H1 (cell line): ENCODE measurements at places on chromosomes 4 and X.
A peak's percentile ranks its signal among the peaks of the same experiment; 100 is the strongest.

DNA sequence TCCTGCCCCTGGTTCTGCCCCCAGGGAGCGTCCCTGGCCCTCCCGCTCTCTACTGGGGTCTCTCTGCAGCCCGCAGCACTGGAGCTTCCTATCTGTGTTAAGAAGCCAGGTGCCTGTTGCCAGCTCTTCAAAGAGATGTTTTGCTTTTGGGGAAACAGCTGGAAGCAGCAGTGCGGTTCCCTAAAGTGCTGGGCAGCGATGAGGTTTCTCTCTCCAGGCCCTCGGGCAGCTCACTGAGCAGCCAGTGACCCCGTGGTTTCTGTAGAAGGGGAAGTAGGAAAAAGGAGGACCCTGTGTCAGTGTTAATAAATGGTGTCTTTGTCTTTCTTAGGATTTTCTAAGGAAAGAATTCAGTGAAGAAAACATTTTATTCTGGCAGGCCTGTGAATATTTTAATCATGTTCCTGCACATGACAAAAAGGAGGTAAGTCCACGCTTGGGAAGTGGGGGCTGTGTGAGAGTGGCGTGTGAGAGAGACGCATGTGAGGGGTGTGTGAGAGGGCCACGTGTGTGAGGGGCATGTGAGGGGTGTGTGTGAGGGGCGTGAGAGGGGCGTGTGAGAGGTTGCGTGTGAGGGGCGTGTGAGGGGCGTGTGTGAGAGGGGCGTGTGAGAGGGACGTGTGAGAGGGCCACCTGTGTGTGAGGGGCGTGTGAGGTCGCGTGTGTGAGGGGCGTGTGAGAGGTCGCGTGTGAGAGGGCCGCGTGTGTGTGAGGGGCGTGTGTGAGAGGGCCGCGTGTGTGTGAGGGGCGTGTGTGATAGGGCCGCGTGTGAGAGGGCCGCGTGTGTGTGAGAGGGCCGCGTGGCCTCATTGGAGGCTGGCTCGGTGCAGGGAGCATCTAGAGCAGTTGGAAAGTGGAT, 27.1 kb upstream of the HGFAC start:
- no peak overlapping the region for H3K4me3 ChIP-seq
- H3K27me3 ChIP-seq: no peaks in the 10 kb centered on the region
- no peak for DNase-seq
- no peaks in the 10 kb centered on the region; the same call in 1 of the 2 replicates for H3K36me3 ChIP-seq
- no peak overlapping the region for H3K27ac ChIP-seq

DNA sequence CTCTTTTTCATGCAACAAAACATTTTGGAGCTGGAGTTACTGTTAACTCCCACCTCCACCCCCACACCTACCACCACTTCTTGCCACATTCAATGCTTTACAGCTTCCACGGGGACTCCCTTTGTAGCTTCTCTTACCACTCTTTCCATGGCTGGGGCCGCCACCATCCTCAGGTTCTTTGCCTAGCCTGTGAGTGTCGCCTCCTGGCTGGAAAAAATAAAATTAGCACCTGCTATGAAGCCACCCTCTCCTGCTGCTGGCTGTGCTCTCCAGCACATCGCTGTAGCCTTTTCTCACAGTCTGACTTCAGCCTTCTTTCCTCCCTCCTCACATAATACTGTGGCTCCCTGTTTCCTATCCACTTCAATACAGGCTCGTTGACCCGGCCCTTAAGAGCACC, 114.4 kb downstream of the FRAS1 start:
- H3K27ac ChIP-seq: no peak overlapping the region
- peaks cover 3% of the 10 kb centered on the region; the same call in 1 of the 2 replicates for H3K4me1 ChIP-seq

GRCh38 chrX:71174795-71175194, 30.2 kb downstream of the NLGN3 start:
- H3K4me1 ChIP-seq: peaks cover 2% of the 10 kb centered on the region; the same call in 1 of the 2 replicates
- DNase-seq: no peak
- H3K4me3 ChIP-seq: no peak overlapping the region
- no peak overlapping the region for H3K27ac ChIP-seq
- no peaks in the 10 kb centered on the region for H3K27me3 ChIP-seq
- no peaks in the 10 kb centered on the region for H3K36me3 ChIP-seq

DNA sequence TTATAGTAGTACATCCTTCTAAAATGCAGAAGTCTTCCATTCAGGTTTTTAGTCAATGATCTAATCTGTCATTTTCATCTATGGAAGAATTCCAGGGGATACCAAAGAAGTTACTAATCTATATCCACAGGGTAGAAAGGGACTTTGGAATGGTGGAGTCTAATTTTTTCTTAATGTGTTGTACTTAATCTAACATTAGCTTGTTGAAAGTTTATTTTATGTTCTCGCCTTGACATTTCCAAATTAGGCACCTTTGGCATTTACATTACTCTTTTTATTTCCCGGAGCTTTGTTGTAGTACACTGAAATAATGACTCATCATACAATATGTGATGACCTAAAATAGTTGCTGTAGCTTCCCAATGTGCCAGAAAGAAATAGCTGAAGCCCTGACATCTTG, 91.5 kb downstream of the HTR2C start:
- no peak for DNase-seq
- H3K4me3 ChIP-seq: no peak overlapping the region
- H3K36me3 ChIP-seq: no peaks in the 10 kb centered on the region

DNA sequence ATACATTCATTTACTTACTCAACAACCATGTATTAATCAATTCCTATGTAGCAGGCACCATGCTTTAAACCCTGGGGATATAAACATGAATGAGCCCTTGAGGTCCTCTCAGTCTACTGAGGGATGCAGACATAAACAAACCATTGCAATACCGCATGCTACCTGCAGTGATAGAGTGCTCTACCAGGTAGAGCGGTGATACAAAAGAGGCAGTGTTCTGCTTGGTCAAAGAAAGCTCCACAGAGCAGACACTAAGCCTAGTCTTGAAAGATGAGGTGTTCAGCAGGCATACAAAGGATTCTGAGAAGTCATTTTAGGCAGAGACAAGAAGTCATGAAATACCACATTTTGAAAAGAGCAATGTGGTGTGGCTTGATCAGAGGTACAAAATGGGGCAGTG, 26.9 kb upstream of the AMOT start:
- H3K27me3 ChIP-seq: no peaks in the 10 kb centered on the region
- H3K27ac ChIP-seq: no peak overlapping the region
- H3K4me1 ChIP-seq: no peaks in the 10 kb centered on the region
- H3K36me3 ChIP-seq: no peaks in the 10 kb centered on the region
- no peak for DNase-seq

GRCh38 chrX:109911046-109911445, 91.9 kb upstream of the TMEM164 start:
- H3K36me3 ChIP-seq: no peaks in the 10 kb centered on the region
- no peak for DNase-seq
- H3K27me3 ChIP-seq: no peaks in the 10 kb centered on the region

DNA sequence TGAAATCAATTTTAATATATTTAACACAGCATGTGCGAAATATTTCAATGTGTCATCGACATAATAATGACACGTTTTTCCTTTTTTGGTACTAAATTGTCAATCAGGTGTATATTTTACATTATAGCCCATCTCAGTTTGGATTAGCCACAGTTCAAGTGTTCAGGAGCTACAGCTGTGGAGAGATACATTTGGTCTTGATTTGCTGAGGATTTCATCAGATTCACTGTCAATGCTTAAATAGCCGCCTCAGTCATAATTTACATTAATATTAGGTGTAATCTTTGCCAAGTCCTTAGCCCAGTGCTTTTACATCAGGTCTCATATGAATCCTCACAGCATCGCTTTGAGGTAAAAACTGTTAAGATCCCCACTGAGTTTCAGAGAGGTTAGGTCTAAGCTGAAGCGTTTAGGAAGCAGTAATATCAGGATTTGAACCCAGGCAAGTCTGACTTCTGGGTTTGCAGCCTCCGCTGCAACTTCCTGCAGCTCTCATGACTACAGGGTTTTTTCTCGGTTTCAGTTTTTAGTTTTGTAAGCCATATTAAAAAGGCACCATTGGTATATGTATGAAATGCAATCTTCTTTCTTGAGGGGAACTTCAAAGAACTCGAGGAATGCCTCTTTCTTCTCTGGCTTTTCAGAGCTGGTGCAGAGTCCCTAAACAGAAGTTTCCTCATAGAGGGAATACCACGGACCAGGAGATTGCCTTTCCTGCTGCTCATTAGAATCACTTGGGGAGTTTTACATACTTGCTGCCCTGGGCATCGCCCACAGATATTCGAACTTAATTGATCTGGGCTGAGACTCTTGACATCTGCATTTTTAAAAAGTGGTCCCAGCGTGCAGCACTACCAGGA, 6.4 kb downstream of the MTM1 start:
- DNase-seq: no peak
- no peak overlapping the region for H3K4me3 ChIP-seq
- no peaks in the 10 kb centered on the region for H3K27me3 ChIP-seq
- peaks cover 14% of the 10 kb centered on the region for H3K4me1 ChIP-seq
- H3K36me3 ChIP-seq: no peaks in the 10 kb centered on the region
- no peak overlapping the region for H3K27ac ChIP-seq

GRCh38 chr4:5452156-5452555, 256.2 kb downstream of the EVC2 start:
- no peak overlapping the region for H3K4me3 ChIP-seq
- DNase-seq: no peak
- no peaks in the 10 kb centered on the region for H3K4me1 ChIP-seq
- no peak overlapping the region for H3K27ac ChIP-seq
- H3K27me3 ChIP-seq: no peaks in the 10 kb centered on the region

- DNase-seq: no peak
- no peaks in the 10 kb centered on the region for H3K36me3 ChIP-seq
- no peak overlapping the region for H3K4me3 ChIP-seq
- no peaks in the 10 kb centered on the region for H3K4me1 ChIP-seq
Measured at GRCh38 chrX:119512146-119512800, 44.0 kb downstream of the SLC25A5 start.

DNA sequence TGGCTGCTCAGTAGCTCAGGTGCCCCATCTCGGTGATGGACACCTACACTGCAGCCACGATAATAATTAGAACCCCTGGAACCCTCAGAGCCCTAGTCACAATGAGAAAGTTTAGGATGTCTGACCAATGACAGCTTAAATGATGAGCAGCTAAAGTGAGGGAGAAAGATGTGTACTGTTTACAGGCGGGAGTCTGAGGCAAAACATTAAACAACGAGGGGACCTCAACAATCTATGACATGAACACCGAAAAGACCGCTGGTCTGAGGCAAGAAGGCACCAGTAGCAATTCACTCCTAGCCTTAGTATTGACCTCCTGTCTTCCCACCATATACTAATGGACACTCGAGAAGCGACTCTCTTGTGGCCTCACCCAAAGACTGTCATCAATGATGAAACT, 369.5 kb upstream of the SMIM31 start:
- H3K4me3 ChIP-seq: peak overlapping the region; percentile 79; the same call in 1 of the 2 replicates
- no peak overlapping the region for H3K27ac ChIP-seq
- DNase-seq: no peak

- DNase-seq: no peak
- H3K4me1 ChIP-seq: no peaks in the 10 kb centered on the region
- no peak overlapping the region for H3K27ac ChIP-seq
- H3K4me3 ChIP-seq: no peak overlapping the region
- no peaks in the 10 kb centered on the region for H3K27me3 ChIP-seq
- no peaks in the 10 kb centered on the region for H3K36me3 ChIP-seq
Measured at GRCh38 chr4:30256116-30256832, 463.9 kb upstream of the PCDH7 start.

- DNase-seq: no peak
- H3K4me1 ChIP-seq: no peaks in the 10 kb centered on the region
- H3K36me3 ChIP-seq: no peaks in the 10 kb centered on the region
- H3K4me3 ChIP-seq: no peak overlapping the region
- no peak overlapping the region for H3K27ac ChIP-seq
- no peaks in the 10 kb centered on the region for H3K27me3 ChIP-seq
Measured at GRCh38 chrX:136754651-136755050, 26.1 kb downstream of the ARHGEF6 start.

- DNase-seq: no peak
- H3K4me1 ChIP-seq: peaks cover 1% of the 10 kb centered on the region; the same call in 1 of the 2 replicates
- peak overlapping the region; percentile 58 for H3K4me3 ChIP-seq
- H3K27ac ChIP-seq: 0 out of 2 replicates have a peak overlapping the region, but pooled peaks have one; percentile 63
- no peaks in the 10 kb centered on the region for H3K27me3 ChIP-seq
Measured at GRCh38 chrX:136250191-136251040, 784 bp downstream of the MAP7D3 start.

DNA sequence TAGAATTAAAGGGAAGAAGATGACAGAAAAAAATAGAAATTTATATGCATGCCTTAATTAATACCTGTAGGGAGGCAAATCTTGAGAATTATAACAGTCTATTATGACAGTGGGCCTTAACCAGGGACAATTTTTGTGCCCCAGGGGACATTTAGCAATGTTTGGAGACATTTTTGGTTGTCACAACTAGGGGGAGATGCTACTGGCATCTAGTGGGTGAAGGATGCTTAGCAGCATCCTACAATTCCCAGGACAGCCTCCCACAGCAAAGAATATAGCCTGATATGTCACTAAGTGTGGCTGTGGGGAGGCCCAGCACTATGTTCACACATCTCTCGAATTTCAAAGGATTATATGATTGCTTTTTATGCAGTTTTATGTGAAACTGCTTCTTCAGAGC, 10.5 kb downstream of the GPR82 start:
- no peak for DNase-seq
- no peaks in the 10 kb centered on the region for H3K36me3 ChIP-seq
- H3K4me1 ChIP-seq: no peaks in the 10 kb centered on the region
- H3K27ac ChIP-seq: no peak overlapping the region

- peaks cover 55% of the 10 kb centered on the region for H3K36me3 ChIP-seq
- peaks cover 3% of the 10 kb centered on the region; the same call in 1 of the 2 replicates for H3K4me1 ChIP-seq
- H3K4me3 ChIP-seq: no peak overlapping the region
- H3K27ac ChIP-seq: no peak overlapping the region
Measured at GRCh38 chrX:1430451-1430850, 22.3 kb downstream of the ASMTL start.

GRCh38 chr4:105389167-105389566, 84.7 kb downstream of the PPA2 start:
- H3K4me3 ChIP-seq: no peak overlapping the region
- no peaks in the 10 kb centered on the region for H3K36me3 ChIP-seq
- H3K4me1 ChIP-seq: no peaks in the 10 kb centered on the region
- no peak for DNase-seq
- no peaks in the 10 kb centered on the region for H3K27me3 ChIP-seq

GRCh38 chrX:22433292-22434070, 160.8 kb downstream of the CBLL2 start:
- no peaks in the 10 kb centered on the region for H3K36me3 ChIP-seq
- no peak overlapping the region for H3K4me3 ChIP-seq
- H3K4me1 ChIP-seq: no peaks in the 10 kb centered on the region
- no peak overlapping the region for H3K27ac ChIP-seq
- DNase-seq: no peak

DNA sequence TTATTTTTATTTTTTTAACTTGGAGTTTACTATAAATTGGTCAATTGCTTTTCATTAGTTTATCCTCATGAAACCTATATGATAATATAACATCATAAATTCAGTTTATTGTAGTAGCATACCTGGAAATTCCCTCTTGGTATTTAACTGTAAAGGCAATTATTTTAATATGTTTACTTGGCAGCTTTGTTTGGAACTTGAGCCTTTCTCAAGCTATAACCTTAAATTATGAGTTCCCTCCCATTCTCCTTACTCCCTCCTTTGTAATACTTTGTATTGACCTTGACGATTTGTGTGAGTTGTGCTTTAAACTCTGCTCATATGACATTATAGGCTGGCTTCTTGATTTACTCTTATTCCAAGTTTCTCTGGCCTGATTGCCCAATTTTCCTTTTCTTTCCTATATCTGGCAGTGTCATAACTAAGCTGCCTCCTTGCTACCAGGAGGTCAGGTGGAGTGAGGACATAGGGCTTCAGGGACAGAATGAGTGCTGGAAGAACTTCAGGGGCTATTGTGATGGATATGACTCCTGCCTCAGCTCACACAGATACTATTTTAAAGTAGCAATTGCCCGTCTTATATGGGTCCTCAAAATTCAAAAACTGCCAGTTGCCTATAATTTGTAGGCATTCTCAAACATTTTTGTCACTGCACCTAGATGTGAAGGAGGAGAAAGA, 77.7 kb downstream of the RAP1GDS1 start:
- H3K4me3 ChIP-seq: no peak overlapping the region
- H3K27me3 ChIP-seq: no peaks in the 10 kb centered on the region
- DNase-seq: no peak
- H3K27ac ChIP-seq: no peak overlapping the region
